Inflammatory macrophage treated with lipopolysaccharide for 4 hours (primary cell): ENCODE measurements at places on chromosomes 11 and 22.

GRCh38 chr22:49090853-49091135, 736.9 kb downstream of the BRD1 start:
- DNase-seq, result no peak

DNA sequence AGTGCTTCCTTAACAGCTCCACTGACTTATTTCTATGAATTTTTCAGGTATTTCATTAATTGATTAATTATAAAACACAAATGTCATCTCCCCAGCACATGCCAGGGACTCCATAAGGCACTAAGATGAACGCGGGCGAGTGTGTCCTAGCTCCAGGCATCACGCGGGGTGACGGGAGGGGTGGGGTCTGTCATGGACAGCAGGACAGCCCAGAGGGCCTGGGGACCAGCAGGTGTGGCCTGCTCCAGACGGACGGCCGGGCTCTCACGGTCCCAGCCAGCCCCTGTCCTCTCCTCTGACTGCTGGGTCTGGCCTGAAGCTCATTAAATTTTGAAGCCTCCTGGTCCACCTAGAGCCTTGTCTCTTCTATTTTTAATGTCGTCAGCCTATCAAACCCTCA, 531.1 kb downstream of the BRD1 start:
- DNase-seq, result no peak

- no peak for DNase-seq
Observed at GRCh38 chr11:111379602-111380136, 594 bp upstream of the POU2AF1 start.

DNA sequence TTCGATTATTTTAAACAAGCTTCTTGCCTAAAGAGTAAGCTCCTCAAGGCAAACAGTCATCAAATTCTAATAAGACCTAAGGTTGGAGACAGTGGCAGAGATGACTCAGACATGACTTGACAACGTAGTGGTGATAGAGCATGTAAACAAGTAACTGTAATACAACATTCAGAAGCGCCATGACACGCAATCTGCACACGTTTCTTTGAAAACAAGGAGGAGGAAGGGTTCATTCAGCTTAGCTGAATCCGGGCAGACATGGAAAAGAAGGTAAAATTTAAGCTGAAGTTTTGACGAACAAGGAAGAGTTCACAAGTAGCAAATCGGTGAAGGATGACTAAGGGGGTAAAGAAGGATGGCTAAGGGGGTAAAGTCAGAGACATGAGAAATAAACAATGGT, 152.4 kb upstream of the ZC3H12C start:
- peak; percentile 30 for DNase-seq

- DNase-seq, result no peak
Observed at GRCh38 chr11:75858042-75858441, 43.0 kb downstream of the UVRAG start.

DNA sequence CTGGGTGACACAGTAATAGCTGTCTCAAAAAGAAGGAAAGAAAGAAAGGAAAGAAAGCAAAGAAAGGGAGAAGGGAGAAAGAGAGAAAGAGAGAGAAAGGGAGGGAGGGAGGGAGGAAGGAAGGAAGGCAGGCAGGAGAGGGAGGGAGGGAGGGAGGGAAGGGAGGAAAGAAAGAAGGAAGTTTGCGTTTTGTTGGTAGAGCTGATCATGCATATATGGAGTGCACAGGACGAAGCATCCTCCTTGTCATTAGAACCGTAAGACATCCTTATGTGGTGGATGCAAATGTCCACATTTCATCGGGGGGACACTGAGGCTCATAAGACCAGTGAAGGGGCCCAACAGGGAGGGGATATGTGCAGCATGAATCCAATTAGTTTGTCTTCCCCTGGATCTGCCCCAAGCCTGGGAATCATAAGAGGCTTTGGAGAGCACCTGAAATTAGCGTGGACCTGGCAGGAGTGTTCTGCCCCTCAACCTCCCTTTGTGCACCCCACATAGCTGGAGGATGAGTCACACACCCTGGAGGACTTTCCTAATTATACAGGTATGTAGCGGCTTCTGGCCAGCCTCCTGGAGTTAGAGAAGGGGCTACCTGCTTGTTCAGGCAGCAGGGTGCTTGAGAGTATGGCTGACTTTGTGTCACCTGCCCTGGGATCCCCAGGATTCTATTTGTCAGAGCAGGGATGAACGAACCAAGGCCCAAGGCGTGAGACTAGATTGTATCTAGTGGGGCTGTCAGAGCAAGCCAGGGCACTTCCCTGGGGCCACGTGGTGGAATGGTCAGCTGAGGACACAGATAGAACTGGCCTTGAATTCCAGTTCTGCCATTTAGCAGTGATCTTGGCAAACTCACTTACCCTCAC, 119.7 kb upstream of the CD82 start:
- no peak for DNase-seq

- no peak for DNase-seq
Observed at GRCh38 chr11:19963697-19964387, 196.4 kb downstream of the DBX1 start.

DNA sequence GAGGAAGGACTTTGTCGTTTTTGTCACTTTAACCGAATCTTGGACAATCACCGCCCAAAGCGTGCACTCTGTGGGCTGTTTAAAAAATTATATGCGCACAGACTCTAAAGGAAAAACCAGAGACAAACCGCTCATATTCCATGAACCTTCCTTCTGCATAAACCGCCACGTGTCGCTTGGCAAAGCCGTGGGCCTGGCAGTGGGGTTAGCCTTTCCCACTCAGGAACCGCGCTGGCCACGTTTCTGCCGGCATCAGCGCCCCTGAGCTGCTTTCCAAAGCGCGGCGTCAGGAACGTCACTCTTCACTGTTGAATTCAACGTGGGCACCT, 22.8 kb downstream of the KRTAP5-5 start:
- DNase-seq, result no peak

DNA sequence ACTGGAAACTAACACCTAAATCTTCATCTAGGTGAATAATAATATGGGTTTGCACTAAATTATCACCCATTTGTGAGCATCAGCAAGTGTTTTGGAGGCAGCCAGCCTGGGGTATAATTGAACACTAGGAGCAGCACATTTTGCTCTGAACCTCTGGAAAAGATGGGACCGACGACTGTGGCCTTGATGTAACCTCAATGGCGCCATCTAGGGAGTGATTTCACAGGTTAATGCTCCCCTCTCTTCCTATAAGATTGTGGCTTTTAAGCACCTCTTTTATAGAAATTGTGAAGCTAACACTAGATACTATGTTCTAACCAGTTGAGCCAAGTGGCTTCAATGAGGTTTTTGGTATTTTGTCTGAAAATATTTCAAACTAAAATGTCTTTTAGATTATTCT, 203.7 kb downstream of the NELL1 start:
- DNase-seq, result no peak

- DNase-seq, result no peak
Observed at GRCh38 chr11:124460459-124460858, 15.0 kb upstream of the OR8B8 start.

- DNase-seq, result no peak
Observed at GRCh38 chr11:45030778-45031177, 80.1 kb upstream of the TP53I11 start.

- DNase-seq, result no peak
Observed at GRCh38 chr11:12675951-12676711, 1.9 kb downstream of the TEAD1 start.

DNA sequence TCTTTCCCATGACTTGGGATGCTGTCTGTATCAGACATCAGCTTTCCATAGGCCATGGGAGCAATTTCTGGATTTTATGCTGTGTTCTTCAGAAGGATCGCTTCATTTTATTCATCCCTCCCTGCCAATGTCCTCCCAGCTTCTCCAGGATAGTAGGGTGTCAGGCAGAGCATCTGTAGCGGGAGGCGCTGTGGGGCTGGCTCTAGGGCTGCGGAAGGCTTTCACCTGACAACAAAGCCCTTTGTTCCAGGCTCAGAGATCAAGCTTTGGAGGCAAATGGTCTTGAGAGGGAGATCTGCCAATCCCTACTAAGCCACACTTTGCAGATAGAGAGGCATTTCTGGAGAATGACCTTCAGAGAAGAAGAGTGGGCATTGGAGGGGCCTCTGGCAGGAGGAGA, 29.5 kb upstream of the FTH1 start:
- DNase-seq, result no peak

DNA sequence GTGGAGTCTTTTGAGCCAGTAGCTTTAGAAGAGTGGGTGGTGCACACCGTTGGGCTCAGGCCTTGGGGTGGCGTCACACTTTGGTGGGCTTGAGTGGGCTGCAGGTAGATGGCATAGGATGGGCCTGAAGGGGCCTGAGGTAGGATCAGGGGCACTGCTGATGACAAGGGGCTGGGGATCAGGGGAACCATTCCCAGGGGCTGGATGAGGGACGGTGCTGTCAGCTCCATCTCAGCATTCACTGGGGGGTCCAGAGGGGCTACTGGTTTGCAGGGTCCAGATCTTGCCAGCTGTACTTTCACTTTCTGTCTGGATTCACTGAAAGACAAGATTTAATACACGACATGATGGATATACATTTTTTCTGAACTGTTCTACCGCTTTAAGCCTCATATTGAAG, 11.1 kb downstream of the E2F8 start:
- DNase-seq, result no peak

DNA sequence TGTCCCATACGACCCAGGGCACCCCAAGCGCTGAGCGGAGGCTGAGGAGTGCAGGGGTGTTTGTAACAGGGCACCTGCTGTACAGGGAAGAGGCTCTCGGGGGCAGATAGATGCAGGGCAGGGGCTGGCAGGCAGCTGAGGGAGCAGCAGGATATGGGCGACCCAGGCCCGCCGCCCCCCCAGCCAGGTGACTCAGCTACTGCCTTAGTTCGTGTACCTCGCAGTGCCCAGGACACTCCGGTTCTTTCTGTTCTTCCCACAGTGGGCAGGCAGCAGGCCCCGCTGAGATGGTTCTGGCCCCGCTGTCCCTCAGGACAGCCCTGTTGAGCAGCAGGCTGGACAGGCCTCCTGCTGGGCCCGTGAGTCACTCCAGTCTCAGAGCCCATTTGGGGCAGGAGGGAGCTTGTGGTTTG, 16.2 kb downstream of the PHLDA2 start:
- no peak for DNase-seq

- DNase-seq, result no peak
Observed at GRCh38 chr11:2212411-2213251, 41.0 kb upstream of the TH start.

- DNase-seq, result no peak
Observed at GRCh38 chr22:47307326-47307725, 544.9 kb downstream of the TBC1D22A start.

DNA sequence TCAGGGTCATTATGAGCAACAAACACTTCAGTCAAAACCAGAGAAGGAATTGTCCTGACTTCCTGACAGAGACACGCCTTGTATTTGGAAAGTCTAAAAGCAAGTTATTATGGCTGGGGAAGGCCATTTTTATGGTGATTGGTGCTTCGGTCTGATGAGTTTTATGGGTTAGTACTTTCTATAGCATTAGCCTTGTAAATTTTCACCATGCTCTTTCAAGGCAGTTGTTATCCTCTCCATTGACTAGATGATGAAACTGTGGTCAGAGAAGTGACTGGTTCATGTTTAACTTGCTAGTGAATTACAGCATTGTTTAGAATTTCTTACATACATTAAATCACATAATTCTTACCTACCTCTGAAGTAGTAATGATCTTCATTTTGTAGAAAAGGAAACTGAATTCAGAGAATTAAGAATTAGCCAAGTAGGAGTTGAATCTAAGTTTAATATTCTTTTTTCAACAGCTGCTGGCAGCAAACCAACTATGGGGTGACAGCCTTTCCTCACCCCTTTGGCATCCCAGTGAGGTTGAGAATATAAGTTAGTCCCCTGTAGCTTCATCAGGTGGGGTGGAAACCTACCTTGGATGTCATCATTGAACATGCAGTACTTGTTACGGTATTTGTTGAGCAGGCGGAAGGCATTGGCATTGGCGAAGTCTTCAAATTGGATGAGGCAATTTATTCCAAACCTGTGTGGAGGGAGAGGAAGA, 90.0 kb downstream of the CCDC81 start:
- no peak for DNase-seq

GRCh38 chr11:128814856-128815705, 52.0 kb downstream of the KCNJ1 start:
- DNase-seq, result peak; percentile 79

DNA sequence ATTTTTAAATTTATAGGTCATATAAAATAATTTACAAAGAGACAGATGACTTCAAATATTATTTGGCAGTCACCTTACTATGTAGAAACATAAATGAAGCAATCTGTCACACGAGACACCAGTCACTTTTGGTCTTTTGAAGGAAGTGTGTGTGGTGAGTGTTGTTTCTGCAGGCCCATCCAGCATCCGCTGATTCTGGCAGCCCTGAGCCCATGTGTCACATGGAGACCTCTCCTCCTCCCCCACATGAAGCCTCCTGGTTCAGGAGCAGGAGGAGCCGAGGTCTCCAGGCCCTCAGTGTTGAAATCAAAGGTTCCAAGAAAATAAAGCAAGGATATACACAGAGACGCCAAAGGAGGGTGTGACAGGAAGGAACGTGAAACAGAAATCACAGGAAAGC, 60.1 kb downstream of the ARFGAP3 start:
- peak; percentile 54 for DNase-seq

DNA sequence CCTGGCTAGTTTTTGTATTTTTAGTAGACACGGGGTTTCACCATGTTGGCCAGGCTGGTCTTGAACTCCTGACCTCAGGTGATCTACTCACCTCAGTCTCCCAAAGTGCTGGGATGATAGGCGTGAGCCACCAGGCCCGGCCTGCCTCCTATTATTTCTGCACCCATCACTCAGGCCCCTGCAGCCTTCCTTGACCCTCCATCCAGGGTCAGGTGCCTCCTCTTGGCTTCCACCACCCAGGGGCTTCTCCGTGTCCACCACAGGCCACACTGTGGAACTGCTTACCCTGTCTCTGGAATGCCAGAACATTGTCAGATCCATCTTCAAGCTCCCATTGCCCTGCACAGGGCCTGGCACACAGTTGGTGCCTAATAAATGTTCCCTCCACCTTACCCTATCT, 75.4 kb upstream of the RTL6 start:
- no peak for DNase-seq

DNA sequence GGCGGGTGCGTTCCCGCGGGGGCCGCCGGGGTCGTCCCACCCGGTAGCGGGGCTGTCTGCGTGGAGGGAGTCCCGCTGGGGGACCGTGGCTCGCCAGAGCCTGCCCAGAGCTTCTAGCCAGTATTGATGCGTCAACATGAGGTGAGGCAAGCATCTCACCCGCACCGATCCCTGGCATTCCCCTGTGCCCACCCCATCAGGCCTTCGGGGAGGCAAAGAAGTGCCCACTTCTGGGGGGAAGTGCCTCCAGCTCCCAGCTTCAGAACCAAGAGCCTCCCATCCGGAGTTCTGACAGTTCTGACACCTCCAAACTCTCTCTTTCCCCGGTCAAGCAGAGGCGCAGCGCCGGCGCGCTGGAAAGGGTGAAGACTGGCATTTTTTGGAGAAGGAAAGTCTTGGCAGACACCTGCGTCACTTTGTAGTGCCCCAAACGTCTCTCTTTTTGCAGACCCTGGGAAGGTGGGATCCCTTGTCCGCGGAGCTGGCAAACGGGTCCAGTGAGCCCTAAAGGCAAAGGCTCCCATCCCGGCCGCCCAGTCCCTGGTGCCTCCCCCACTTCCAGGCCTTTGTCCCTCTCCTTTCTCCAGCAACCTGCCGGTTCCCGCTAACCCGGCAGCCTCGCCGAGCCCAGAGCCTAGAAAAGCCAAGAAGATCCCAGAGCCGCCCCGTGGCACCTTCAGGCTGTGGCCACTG, 3.2 kb upstream of the PAX6 start:
- DNase-seq, result no peak
